ENCODE measurements at places on chromosomes 4 and X.

DNA sequence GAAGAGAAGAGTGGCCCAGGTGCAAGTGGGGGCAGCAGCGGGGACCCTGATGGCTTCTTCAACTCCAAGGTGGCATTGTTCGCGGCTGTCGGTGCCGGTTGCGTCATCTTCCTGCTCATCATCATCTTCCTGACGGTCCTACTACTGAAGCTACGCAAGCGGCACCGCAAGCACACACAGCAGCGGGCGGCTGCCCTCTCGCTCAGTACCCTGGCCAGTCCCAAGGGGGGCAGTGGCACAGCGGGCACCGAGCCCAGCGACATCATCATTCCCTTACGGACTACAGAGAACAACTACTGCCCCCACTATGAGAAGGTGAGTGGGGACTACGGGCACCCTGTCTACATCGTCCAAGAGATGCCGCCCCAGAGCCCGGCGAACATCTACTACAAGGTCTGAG is 11.4 kb downstream of the EFNB1 start:
- no peak for DNase-seq

GRCh38 chrX:24647257-24648058 is at the start of gene PCYT1B:
TSS of gene PCYT1B (minus strand) at chrX:24647347. CDS start at chrX:24647105, 242 bp downstream.
- DNase-seq: no peak

DNA sequence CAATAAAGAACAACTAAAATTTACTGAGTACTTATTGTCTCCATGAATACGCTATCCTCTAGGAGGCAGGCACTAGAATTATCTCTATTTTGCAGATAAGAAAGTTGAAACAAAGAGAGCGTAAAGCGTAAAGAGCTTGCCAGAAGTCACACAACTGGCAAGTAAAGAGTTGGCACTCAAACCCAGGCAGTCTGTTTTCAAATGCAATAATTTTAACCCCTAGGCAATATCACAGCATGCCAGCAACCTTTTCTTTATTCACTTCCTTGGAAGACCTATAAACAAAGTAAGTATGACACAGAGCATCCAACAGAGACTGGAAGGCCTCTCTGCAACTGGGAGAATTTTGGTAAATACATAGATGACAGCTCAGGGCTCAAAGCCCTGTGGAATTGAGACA is 23.2 kb upstream of the AMELX start:
- no peak for DNase-seq

DNA sequence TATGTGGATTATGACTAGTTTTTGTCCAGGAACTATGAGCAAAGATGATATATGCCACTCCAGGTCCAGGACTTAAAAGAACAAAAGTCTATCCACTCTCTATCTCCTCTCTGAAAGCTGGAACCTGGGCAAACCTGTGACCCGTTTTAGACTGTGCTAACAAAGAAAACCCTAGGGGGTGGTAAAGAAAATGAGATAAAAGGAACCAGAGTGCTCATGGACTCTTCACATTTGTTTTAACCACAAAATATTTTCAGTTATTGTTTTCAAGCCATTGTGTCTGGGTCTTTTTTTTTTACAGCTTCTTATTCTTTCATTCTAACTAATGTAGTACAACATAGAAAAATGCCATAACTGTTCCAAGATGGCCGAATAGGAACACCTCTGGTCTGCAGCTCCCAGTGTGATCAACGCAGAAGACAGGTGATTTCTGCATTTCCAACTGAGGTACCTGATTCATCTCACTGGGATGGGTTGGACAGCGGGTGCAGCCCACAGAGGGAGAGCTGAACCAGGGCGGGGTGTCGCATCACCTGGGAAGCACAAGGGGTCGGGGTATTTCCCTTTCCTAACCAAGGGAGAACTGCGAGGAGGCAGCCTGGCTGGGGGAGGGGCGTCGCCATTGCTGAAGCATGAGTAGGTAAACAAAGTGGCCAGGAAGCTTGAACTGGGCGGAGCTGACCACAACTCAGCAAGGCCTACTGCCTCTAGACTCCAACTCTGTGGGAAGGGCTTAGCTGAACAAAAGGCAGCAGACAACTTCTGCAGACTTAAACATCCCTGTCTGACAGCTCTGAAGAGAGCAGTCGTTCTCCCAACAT is 45.1 kb downstream of the CHM start:
- DNase-seq: no peak

DNA sequence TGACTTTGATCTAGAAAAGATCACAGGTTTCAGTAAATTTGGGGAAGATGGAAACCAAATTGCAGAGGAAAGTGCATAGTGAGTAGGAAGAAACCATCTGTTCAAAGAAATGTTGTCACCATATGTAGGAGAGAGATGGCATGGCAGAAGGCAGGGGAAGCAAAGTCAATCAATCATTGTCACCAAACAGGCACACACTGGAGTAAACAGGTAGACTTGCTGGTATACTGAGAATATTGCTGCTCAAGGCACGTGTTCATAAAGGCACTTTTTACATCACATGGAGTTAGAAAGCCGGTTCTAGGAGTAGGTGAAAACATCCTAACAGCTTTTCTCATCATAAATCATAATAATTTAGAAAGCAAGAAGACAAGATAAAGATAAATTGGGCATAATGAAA is 550.5 kb upstream of the FAT1 start:
- DNase-seq: no peak

DNA sequence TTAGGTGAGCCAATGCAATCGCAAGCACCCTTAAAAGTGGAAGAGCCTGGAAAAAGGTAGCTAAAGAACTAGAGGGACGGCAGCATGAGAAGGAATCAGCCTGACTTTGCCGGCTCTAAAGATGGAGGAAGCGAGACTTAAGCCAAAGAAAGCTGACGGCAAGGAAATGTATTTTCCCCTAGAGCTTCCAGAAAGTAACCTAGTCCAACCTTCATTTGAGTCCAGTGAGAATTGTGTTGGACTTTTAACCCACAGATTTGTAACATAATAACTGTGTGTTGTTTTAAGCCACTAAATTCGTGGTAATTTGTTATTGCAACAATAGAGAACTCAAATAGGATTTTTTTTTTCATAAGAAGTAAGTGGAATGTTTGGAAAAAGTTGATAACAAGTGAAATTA is 212.7 kb upstream of the C1QTNF7 start:
- no peak for DNase-seq

- peak; percentile 48 for DNase-seq
These were observed 3.1 kb downstream of the ZNF827 start for GRCh38 chr4:145935253-145936141.

GRCh38 chr4:73589261-73589847 is 30.9 kb downstream of the RASSF6 start:
- DNase-seq: peak; percentile 59

DNA sequence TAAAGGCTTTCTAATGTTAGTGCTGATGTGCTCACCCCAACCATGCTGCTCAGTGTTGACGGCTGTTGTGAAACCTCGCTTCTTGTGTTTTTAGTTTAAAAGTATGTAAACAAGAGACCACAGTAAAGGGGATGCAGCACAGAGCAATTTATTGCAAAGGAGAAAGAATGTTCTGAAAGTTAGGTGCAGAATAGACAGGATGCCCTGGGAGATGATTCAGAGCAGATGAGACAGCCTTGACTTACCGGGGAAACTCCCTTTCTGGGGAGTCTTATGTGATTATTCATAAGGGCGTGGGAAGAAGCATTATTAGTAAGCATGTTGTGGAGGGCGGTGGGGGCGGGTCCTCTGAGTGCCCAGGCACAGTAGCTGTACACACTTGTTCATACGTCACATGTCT is 47.7 kb downstream of the EVC start:
- peak; percentile 37 for DNase-seq

DNA sequence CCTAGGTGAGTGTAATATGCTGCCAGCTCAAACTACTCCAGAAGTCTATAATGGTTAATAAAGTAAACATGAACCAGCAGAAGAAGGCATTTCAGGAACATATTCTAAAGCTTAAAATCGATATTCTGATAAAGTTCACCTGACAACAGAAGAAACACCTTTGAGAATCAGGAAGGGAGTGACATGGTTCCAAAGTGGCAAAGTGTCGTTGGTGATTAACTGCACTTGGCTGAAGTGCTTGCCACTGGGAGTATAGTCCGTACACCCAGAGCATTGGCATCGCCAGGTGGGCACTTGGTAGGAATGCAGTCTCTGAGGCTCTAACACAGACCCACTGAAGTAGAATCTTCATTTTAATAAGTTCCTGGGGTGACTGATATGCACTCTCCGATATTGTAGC is 76.0 kb upstream of the H2AZ1 start:
- no peak for DNase-seq

GRCh38 chr4:89158884-89159503 is 47.7 kb downstream of the TIGD2 start:
- DNase-seq: no peak

DNA sequence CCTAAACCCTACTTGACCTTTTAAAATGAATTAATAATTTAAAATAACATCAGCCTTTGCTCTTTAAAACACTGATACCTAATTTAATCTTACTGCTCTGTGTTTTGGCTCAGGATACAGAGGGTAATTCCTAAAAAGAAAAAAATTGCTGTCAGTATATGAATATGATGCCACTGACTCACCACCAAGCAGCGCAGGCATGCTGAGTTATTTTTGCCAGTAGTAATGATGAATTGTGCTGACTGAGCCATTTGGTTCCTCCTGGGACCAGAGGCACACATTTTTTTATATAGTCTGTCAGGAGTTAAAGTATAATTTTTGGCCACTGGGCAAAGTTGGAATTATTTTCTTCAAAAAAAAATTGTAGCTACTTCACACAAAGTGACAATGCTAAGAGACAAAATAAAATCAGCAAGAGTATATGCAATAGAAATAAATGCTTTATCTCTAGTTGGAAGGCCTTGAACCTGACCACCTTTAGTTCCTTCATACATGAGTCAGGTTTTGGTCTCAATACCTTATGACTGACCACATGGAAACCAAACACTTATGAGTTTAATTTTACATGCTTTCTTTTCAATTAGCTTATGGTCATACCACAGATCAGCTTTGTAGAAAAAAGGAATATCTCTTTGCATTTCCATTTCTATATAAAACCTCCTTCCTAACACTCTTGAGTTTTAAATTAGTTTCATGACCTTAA is 115.1 kb downstream of the PPP3CA start:
- DNase-seq: no peak

DNA sequence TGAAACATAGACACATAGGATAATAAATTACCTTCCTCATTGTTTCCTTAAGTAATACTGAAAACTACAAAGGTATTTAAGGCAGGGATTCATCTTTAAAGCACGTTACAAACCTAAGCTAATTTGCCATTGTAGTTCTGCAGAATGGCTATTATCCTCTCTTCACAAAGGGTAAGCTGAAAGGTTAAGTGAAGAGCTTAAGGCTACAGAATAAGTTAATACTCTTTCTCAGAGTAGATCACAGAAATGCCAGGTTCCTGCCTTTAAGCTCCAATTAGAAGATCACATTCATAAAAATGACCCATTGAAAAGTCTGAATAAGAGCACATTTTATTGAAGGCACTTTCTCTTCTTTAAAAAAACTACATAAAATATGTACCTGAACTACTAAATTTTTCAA is 42.1 kb upstream of the PRDM5 start:
- DNase-seq: no peak

- no peak for DNase-seq
These were observed 18.4 kb upstream of the RNF4 start for GRCh38 chr4:2450394-2451035.
